ENCODE measurements at places on chromosomes 6 and 20.
A peak's percentile ranks its signal among the peaks of the same experiment; 100 is the strongest.

DNA sequence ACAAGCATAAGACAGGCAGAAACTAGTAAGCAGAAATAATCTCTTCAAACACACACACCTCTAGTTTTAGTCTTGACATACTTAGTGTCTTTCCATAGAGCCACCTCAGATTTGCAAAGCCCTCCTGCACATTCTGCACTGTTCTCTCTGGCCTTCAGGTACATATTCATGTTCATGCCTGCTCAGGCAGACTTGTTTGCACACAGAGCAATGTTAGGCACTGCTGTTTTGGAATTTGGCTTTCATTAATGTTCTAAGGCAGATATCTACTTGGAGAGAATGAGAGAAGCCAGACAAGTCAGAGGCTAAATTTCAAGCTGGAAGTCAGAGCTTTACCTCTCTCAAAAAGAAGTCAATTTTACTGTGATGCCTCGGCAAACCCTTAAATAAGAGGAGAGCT lies 21.3 kb upstream of the DST start:
- DNase-seq, result no peak

DNA sequence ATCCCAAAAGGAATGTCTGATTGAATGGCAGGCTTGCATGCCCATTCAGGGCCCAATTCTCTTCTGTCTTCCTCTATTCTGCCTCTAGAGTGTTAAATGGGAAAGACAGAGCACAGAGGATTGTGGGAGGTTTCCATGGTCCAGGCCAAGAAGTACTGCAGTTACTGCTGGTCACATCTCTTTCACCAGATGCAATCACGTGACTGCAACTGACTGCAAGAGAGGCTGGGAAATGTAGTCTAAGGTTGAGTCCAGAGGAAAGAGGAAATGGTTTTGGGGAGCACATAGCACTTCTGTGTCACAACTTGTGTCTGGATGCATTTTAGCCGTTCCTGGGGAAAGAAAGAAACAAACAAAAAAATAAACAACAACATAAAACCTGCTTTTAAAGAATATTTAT lies 336.4 kb upstream of the BTBD3 start:
- no peak for DNase-seq

DNA sequence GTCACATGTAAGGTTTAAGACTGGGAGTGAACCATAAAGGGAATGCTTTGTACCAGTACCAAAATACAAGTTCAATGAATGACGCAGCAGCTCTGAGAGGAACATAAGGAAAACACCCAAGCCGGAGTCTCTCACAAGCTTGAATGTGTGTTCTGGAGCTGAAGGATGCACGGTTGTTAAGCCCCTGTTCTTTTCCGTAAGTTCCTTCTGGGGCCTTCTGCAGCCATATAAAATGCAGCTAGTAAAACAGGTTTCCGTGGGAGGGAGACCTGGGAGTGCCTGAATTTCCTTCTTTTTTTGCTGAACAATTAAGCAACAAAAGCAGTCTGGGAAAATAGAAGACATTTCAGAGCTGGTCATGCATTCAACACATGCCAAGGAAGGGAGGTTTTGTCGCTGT lies 73.2 kb upstream of the JAG1 start:
- DNase-seq, result no peak

DNA sequence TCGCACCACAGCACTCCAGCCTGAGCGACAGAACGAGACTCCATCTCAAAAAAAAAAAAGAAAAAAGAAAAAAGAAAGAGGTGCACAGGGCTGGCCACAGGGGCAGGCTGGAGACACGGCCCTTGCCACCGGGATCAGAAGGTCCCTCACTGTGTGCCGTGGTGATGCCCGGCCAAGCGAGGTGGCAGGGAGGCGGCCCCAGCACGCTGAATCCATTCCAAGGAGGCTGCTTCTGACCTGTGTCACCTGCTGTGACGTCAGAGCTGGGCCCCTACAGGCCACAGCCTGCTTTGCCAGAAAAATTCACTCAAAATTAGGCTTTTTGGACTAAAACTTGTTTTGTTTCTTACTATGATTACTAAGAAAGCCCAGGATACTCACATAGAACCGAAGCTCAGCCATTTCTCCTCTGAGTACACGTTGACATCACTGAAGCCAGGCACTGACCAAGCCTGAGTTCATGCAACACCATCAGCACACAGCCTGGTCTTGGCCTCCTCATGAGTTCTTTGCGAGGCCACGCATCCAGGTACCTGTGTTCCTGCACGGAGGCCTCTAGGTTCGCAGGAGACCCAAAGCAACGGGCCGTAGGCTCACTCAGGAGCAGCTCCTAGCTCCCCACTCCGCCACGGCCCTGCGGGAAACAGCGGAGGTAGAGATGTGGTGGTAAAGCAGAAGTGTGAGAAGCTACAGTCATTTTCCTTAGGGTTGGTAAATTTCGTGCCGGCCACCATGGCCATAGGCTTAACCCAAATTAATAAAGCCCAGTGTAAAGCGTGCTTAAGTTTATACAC lies 67.8 kb downstream of the THBS2 start:
- DNase-seq, result no peak

DNA sequence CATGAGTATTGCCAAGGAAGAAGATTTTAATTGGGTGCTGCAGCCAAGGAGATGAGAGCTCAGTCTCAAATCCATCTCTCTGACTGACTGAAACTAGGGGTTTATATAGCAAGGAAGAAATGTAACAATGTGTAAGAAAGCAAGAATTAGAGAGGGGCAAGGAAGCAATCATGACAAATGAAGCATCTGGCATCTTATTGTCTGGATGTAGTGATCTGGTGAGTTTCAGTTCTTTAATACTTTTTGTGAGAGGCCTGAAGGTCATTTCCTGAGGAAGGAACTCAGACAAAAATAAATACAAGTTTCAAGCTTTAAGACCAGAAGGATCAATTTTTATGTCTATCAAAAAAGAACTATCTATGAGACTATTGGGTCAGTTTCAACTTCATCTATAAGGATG lies 64.2 kb downstream of the HTR1E start:
- no peak for DNase-seq

- no peak for DNase-seq
Observed at GRCh38 chr6:157779705-157780604, 43.1 kb upstream of the SNX9 start.

GRCh38 chr6:53673162-53673727 lies 7.7 kb upstream of the KLHL31 start:
- DNase-seq, result peak; percentile 82

- DNase-seq, result no peak
Observed at GRCh38 chr6:95413789-95414188, 163.5 kb upstream of the MANEA start.

DNA sequence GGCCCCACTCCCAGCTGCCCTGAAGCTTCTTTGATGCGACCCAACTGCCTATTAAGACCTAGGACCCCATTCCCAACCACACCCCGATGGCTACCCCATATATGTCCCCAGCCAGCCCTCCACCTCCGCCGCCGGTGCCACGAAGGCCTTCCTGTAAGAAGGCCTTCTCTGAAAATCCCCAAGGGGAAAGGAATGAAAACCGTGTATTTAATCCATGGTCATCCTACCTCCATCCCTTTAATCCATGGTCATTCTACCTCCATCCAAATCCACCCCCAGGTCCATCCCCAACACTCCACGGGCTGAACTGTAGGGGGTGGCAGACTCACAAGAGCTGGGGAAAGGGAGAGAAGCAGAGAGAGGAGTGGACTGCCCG lies 545 bp upstream of the VSX1 start:
- no peak for DNase-seq

- DNase-seq, result no peak
Observed at GRCh38 chr6:100276311-100277057, 188.2 kb downstream of the SIM1 start.

DNA sequence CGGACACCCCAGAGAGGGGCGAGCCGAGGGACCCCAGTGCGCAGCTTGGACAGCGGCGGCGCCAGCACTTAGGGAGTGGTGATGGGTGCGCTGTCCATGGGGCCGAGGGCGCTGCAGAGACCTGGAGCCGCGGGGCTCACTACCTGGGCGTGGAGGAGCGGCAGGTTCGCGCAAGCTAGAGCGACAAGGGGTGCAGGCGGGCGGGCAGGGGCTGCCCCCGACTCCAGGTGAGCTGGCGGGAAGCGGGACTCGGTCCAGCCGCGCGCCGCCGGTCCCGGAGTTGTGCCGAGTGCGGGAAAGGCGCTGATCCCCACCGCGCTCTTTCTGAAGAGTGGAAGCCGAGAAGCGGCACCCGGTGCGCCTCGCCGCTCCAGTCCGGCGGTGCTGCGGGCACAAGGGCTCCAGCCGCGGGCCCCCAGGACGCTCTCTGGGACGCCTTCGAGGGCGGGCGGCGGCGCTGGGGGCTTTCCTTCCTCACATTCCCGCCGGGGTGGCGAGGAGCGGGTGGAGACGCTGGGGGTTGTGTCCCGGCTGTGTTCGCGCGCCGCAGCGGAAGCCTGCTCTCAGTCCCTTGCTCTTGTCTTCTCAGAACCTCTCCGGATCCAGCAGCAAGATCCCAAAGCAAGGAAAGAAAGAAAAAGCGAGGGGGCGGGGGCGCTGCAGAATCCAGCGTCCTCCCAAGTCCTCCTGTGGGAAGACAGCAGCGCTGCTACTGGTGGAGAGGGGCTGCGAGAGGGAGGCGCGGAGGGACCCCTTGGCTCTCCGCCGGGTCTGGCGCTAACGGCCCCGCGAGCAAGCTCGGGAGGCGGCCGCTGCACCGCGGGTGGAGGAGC lies at the start of gene B3GAT2:
Gene B3GAT2 (minus strand): TSS at position 610 of the 833 bp plus-strand sequence. CDS start 631 bp downstream, outside the sequence.
- DNase-seq, result no peak

DNA sequence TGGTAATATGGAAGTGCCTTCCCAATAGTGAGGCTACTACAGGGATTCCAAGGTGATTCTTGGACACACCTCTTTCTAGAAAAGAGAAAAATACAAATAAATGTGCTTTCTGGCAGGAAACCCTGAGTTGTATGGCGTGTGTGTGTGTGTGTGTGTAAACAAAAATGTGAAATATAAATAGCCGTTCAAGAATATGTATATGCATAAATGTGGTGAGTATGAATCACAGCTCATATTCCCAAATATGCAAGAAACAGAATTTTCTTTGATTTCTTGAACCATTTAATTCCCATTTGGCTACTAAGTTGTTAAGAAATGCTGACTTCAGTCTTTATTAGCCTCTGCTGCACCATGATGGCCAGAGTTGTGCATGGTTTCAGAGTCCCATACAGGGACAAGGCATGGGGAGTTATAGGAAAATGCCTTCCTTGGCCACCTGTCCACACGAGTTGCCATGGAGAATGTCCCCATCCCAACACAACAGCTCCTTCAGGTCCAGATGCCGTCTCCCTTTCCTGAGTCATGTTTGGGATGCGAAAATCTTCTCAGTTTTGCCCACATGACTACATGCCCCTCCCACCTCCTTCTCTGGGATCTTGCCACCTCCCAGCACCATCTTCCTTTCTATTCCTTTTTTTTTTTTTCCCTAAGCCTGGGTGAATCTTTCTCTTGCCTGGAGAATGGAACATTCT lies 312.4 kb upstream of the ECI2 start:
- no peak for DNase-seq
